ENCODE measurements at places on chromosomes 6 and 20.
A peak's percentile ranks its signal among the peaks of the same experiment; 100 is the strongest.

DNA sequence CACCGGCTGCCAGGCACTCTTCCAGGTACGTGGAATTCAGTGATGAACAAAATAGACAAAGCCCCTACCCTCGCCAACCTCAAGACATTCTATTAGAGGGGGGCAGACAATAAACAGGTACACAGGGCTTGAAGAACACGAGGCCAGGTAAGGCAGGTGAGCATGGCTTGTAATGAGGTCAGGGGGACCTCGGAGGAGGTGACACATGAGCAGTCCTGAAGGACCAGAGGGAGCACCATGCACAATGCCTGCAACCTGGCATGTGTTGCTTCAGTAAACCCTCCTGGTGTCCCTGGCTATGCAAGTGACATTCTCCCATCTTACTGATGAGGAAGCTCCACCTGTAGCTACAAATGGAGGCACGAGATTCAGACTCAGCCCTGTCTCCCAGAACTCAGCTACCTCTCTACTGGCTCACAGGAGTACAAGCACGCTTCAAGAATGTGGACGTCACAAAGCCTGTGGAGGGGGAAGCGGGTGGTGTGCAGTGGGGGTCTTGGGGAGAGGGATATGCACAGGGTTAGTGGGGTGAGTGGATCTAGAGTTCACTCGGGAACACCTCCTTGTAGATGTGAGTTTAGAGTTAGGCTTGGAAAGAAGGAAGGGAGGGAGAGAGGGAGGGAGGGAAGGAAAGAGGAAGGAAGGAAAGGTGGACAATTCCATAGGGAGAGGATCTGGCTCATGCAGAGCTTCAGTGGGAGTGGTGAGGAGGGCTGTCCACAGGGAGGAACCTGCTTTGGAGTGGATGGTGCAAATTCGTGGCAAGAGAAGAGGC lies 7.6 kb upstream of the MAPK13 start:
- no peak for DNase-seq

DNA sequence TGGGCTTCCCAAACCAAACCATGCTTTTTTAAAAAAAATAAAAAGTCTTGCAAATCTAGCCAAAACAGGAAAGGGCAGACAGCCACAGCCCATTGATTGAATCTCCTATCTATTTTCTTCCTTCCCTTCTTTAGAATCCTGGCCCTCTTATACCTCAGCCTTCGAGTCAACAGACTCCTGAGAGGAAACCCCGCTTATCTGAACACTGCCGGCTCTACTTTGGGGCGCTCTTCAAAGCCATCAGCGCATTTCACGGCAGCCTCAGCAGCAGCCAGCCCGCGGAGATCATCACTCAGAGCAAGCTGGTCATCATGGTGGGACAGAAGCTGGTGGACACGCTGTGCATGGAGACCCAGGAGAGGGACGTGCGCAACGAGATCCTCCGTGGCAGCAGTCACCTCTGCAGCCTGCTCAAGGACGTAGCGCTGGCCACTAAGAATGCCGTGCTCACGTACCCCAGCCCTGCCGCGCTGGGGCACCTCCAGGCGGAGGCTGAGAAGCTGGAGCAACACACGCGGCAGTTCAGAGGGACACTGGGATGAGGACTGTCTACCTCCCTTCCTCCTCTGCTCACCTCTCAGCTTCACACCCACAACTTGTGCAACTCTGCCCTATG lies 10.1 kb upstream of the RTF2 start:
- DNase-seq = no peak

DNA sequence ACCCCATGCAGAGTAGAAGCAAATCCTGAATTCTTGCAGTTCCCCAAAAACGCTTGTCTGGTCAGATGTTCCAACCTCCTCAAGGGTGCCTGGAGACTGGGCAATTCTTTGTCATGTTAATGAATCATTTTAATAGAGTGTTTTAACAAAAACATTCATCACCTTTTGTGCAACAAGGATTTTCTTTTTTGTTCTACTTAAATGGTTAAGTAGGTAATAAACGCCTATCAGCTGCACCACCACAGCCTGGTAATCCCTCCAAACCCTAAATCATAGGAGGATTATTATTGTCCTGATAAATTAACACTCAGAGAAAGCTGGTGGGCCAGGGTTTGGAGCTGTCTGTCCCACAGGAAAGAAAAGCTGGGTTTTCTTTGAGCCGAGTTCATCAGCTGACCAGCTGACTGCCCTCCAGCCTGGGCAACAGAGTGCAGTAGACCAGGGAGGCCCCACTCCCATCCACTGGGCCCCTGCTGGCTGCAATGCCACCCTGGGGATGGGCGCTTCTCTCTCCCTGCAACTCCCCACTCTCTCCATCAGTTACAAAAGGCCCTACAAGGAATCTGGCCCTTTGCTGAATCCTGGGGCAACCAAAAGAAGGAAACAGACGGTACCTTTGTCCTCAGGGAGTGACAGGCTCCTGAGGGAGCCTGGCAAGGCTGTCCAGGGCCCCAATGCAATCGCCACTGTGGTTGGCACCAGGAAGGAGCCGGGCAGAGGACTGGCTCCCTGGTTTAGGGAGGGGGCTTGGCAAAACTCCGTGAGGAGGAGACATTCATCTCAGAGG lies 23.1 kb upstream of the BMP7 start:
- DNase-seq = no peak

DNA sequence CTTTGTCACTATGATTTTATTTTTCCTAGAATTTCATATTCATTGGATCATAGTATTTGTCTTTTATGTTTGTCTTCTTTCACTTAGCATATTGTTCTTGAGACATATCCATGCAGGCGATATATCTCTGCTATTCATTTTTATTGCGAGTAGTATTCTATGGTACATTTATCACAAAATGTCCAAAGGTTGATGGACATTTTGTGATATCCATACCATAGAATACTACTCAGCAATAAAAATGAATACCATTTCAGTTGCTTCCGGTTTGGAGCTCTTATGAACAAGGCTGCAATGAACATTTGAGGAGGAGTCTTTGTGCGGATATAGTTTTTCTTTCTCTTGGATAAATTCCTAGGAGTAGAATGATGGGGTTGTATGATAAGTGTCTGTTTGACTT lies 28.8 kb upstream of the EYA2 start:
- DNase-seq = no peak

GRCh38 chr6:115986026-115986425 lies 74.7 kb downstream of the FRK start:
- no peak for DNase-seq

DNA sequence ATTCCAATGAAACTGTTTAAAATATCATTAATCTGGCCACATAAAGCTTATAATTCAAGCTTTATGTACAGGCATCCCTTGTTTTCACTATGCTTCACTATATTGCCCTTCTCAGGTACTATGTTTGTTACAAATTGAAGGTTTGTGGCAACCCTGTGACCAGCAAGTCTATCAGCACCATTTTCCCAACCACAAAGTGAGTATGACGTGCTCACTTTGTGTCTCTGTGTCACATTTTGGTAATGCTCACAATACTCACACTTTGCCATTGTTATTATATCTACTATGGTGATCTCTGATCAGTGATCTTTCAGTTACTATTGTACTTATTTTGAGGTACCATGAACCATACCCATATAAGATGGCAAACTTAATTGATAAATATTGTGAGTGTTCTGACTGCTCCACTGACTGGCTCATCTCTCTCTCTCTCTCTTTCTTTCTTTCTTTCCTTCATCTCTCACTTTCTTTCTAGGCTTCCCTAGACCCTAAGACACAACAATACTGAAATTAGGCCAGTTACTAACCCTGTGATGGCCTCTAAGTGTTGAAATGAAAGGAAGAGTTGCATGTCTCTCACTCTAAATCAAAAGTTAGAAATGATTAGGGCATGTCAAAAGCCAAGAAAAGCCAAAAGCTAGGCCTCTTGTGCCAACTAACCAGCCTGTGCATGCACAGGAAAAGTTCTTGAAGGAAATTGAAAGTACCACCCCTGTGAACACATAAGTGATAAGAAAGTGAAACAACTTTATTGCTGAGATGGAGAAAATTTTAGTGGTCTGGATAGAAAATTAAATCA lies 227.9 kb downstream of the BCAS1 start:
- DNase-seq = no peak

DNA sequence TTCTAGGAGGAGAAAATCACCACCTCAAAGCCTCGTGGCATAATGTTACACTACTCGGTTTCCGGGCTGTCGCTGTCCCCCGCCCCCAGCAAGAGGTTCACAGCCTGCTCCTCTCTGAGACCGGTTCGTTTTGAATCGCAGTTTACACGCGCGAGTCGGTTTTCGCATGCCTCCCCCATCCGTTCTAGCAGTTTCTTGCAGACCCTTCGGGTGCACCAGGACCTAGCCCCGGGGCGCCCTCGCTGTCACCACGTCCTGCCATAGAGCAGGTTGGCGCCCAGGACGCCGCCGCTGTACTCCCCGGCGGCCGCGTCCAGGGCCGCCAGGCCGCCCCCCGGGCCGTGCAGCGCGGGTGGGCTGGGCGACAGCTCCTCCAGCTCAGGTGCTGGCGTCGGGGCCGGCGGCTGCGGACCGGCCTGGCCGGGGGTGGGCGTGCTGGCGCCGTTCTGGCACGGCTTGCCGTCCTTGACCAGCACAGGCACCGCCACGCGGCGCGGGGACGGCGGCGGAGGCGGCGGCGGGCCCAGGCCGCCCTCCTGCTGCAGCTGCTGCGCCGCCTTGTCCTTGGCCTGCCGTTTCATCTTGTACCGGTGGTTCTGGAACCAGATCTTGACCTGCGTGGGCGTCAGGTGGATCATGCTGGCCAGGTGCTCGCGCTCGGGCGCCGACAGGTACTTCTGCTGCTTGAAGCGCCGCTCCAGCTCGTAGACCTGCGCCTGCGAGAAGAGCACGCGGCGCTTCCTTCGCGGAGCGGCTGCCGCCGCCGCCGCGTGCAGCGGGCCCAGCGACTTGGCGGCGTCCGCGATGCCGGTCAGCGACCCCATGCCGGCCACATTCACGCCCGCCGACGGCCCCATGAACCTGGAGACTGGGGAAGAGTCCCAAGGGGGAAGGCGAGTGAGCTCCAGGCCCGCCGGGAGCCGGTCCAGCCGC lies 1.4 kb downstream of the NKX2-4 start:
- DNase-seq = peak; percentile 56

Measured in mesothelial cell of epicardium (in vitro differentiated cells).